ENCODE measurements at places on chromosomes 16 and 17.
A peak's percentile ranks its signal among the peaks of the same experiment; 100 is the strongest.

DNA sequence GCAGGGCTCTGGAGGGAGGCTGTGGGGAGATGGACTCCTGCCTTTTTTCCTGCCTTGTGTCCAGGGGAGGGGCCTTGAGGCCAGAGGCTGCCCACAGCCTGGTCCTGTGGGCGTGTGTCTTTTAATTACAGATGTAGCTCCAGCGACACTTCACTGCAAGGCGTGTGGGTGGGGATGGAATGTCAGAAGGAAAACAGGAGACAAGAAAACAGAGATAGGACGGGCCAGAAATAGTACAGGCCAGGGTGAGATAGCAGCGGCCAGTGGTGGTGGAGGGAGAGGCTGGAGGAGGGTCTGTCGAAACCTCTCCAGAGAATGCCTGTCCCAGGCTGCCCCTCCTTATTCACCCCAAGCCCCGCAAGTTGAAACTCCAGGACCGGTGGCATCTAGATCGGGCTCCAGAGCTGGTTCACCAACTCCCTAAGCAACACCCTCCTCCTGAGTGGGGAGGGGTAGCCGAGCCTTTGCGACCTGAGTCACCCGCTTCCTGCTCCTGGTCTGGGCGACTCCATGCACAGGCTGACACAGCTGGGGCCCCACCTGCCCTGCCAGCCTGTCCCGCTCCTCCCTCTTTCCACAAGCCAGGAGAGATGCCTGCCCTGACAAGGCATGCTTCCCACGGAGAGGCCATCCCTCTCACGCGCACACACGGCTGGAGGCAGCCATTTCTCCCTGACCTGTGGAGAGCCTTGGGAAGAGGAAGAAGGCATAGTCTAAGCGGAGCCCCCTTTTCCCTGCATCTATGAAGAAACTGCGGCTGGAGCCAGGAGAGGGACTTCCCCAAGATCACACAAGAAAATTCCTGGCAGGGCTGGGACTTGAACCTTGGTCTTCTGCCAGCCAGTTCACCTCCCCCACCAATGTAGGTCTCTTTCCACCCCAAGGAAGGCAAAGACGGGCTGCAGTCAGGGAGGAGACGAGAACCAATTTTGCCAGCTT is 6.6 kb upstream of the JUP start:
- peak; percentile 59 for DNase-seq

- DNase-seq, result peak; percentile 32
Measured at GRCh38 chr16:53955221-53955875, 251.4 kb downstream of the FTO start.

- DNase-seq, result peak; percentile 79
Measured at GRCh38 chr17:76014100-76014924, 12.8 kb downstream of the EVPL start.

DNA sequence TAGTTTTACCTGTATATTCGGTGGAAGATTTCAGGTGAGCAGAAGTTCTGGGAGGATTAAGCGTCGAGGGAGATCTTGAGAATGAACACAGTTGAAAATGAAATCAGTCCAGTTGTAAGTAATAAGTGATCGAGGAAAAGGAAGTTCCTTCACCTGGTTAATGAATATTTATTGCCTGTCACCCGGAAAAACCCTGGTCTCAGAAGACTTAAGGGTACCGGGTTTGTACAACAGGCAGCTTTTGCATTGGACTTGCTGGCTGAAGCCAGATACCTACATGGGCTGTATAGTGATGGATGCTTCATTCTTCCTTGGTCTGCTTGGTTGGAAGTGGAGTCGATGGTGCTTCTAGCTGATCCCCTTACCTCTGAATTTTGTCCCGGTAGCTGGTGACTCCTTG is 72.7 kb downstream of the PRKCA start:
- DNase-seq, result no peak

- no peak for DNase-seq
Measured at GRCh38 chr17:44187131-44187899, 543 bp downstream of the TMUB2 start.

DNA sequence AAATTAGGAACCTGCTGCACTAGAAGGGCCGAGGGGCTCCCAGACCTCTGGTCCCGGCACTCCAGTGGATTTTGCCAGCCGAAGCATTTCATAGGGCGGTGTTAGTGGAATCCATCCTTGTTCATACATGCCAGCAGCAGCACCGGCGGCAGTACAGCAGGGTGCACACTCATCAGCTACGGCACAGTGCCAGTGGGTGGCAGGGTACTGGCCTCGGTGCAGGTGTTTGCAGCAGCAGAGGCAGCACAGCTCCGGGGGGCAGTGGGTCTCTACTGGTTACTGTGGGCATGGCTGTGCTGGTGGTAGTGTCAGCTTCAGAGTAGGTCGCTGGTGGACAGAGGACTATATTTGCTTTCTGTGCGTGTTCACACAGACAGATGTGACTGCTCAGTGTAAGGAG is 985.7 kb downstream of the CDH8 start:
- no peak for DNase-seq

DNA sequence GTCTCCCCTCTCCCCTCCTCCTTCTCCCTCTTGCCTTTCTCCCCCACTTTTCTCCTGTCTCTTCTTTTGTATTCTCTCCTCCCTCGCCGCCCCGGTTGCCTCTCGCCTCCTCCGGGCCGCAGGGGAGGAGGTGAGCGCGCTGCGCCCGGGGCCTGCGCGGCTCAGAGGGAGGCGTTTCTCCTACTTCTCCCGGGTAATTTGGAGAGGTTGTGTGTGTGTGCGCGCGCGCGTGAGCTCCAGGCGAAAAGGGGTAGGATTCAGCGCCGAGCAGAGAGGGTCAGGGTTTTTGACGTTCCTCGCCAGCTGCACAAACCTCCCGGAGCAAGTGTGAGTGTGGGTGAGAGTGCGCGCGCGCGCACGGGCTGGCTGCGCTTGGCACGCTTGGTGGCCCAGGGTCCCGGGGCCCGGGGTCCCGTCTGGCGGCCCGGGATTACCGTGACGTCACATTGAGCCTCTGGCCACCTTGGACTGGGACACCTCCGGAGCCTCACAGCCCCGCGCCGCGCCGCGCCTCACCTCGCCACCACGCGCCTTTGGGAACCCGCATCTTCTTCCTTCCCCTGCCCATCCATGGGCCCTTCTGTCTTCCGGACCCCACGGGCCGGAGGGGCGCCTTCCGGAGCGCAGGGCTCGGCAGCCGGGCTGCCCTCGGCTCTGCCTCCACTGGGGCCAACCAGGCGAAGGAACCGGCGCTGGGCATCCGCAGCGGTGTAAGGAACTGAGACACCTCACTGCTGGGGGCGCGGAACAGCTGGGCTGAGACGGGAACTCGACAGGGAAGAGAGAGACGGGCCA is 479 bp downstream of the IRX6 start:
- no peak for DNase-seq

- no peak for DNase-seq
Measured at GRCh38 chr16:25966172-25967097, 274.7 kb downstream of the HS3ST4 start.

- DNase-seq, result no peak
Measured at GRCh38 chr16:3948378-3948995, 68.0 kb upstream of the CREBBP start.

- DNase-seq, result peak; percentile 66
Measured at GRCh38 chr17:82281502-82282238, 8.2 kb upstream of the CSNK1D start.

DNA sequence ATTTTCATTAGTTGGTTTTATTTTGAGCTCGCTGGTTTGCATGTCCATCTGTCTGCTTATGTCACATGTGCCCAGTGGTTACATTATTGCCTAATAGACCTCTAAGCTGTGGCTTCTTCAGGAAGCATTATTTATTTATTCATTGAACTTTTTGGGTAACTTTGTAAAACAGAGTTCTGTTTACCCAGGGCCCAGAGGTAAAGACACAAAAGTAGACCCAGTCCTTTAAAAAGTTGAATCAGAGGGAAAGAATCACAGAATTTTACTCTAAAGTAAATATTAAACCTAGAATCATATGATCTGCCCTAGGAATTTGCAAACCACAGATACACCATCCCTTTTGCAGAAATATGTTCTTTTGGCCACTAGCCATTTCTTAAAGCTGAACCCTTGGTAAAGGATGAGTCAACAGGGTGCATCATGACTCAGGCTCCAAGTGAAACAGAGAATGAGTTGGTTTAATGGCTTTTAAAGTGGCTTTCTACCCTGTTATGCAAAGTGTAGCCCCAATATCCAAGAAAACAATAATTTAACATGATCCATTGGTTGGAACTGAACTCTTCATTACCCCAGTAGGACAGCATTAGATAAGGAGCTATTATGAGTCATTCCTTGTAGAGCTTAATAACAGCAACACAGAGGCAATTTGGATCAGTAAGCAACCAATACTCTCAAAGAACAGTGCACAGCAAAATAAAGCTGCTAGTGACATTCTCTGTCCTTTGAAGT is 236.3 kb downstream of the KCNJ2 start:
- DNase-seq, result peak; percentile 51

- no peak for DNase-seq
Measured at GRCh38 chr16:77295896-77296295, 96.7 kb downstream of the SYCE1L start.

- DNase-seq, result no peak
Measured at GRCh38 chr17:30191072-30191471, 44.4 kb downstream of the SLC6A4 start.

DNA sequence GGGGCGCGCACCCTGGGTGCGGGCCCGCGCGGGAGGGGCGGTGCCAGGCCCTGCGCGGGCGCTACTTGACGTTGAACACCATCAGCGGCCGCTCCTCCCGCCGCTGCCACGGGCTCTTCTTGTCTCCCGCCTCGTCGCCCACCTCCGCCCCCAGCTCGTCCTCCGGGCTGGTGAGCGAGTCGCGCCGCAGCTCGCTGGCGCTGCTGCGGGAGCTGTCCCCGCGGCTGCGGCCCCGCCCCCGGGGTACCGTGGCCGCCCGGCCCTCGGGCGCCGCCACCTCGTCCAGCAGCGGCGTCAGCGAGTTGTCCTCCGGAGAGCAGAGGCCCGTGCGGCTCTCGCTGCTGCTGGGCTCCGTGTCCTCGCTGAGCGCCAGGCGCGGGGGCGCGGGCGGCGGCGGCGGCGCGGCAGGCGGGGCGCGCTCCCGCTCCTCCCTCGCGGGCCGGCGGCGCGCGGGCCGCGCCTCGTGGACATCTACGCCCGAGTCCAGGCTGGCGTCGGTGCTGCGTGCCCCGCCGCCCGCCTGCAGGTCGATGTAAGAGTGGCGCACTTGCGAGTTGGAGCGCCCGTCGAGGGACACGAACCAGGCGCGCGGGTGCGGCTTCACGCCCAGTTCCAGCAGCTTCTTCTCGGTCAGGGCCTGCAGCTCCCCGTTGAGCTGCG is 8.7 kb downstream of the GRN start:
- DNase-seq, result no peak

GRCh38 chr17:70060415-70060814 is 14.6 kb upstream of the KCNJ16 start:
- DNase-seq, result no peak

DNA sequence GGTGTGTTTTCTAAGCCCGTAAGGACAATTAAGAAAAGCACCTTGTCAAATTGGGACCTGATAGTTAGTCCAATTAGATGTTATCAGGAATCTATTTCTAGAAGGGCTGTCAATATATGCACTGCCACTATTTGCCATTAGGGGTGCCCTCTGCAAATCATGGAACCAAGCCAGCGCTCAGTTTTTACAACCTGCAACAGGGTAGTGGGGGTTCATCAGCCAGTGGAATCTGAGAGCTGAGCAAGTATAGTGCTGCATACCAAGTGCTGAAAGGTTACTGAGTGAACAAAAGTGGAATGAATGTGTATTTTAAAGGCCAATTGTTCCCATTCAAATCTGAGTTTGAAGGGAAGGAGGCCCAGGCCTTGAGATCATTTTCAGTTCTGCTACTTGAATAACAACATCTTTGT is 10.4 kb downstream of the PRR11 start:
- DNase-seq, result peak; percentile 52

DNA sequence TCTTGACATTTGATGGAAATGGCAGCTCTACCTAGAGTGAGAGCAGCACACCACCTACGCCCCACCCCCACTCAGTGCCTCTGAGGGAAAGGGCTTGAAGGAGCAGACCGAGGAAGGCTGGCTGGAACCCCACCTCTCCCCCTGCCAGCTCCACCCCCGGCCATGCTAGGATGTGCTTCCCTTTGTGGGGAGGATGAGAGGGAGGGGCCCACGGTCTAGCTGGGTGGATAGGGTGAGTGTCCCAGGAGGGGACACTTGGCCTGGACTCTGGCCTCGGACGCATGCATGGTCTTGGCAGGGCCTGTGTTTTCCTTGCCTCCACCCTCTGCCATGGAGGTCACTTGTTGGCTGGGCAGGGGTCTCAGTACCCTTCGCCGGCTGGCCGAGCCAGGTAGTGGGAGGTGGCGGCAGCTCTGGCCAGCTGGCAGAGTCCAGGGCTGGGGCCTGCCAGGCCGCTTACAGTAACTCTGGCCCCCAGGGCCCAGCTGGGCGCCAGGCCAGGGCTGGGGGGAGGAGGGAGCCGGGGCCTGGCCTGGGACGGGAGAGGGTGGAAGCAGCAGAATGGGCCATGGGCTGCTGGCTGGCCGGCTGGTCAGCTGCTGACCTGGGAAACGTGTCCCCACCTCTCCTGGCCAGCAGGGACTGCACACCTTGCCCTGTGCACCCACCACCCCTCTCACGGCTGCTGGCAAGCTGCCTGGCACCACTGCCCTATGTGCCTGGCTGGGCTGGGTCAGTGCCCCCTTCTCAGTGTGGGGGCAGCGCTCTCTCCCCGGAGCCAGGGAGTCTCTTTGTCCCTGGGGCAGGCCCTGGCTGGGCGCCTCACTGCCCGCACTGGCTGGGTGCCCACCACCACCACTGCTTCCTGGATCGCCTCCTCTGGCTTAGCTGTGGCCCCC is 23.0 kb downstream of the RARA start:
- no peak for DNase-seq

DNA sequence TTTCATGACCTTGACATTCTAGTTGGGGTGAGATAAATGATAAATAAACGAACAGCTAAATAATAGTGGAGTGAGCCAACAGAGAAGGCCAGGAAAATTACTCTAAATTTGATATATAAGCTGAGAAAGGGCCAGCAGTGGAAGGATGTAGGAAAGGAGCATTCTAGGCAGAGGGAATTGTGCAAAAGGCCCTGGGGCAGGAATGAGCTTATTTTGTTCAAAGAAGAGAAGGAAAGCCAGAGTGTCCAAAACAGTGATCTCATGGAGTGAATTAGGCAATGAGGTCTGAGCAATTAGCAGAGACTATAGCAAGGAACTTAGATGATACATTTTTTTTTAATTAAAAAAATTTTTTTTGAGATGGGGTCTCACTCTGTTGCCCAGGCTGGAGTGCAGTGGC is 43.3 kb upstream of the CLEC19A start:
- no peak for DNase-seq

- DNase-seq, result no peak
Measured at GRCh38 chr16:86525696-86526095, 15.4 kb downstream of the FOXF1 start.
